NCI-H774 (cell line): ENCODE measurements at places on chromosomes 3 and 15.

DNA sequence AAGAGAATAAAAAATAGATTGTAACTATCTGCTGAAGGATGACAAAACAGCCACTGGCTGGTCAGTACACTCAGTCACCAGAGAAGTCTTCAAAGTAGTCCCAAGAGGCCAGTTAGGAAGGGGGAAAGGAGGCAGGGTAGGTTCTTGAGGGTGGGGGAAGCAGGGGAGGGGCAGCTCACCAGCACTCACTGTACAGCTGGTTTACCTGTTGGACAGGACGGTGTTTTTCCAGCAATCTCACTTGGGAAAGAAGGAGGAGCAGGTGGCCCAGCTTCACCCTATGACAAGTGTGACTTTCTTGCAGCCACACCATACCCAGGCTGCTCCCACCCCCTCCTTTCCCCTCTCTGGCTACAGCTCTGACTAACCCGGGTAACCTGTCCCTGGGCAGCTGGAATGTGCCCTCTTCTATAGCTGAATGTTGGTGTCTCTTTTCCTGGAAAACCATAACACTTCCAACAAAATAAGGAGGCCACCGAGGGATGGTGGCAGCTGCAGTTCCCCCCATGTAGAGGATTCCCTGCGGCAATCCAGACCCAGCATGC, 203.4 kb upstream of the NSMCE3 start:
- DNase-seq = no peak

- DNase-seq = no peak
Observed at GRCh38 chr15:89165677-89166076, 55.7 kb downstream of the RLBP1 start.

DNA sequence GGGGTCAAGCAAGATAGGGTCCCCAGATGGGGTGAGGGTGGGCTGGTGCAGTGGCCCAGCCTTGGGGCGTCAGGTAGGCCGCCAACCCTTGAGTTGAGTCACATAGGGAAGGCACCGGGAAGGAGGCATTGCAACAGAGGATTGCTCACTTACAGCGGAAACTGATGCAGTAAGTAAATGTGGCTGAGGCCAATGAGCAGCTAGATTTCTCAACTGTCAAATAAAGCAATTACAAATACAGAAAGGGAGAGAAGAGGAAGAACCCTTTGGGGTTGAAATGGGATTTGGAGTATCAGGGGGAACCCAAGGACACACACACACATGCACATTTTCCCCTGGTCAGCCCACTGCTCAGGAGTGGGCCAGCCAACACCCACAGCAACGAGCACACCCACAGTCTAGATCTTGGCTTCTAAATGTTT, 44.0 kb downstream of the CHSY1 start:
- no peak for DNase-seq

DNA sequence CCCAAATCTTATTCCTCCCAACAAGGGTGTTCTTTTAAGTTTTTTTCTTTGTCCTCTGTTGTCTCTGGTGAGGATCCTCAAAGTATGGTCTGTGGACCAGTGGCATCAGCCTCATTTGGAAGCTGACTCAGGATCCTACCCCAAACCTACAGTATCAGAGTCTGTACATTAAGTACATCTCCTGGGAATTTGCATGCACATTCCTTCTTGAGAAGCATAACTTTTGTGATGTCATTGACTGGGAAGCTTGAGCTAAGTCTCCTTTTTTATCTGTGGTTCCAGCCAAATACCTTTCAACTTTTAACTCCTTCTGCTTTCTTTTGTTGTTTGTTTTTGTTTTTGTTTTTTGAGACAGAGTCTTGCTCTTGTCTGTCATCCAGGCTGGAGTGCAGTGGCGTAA, 40.5 kb downstream of the ARMC8 start:
- no peak for DNase-seq

DNA sequence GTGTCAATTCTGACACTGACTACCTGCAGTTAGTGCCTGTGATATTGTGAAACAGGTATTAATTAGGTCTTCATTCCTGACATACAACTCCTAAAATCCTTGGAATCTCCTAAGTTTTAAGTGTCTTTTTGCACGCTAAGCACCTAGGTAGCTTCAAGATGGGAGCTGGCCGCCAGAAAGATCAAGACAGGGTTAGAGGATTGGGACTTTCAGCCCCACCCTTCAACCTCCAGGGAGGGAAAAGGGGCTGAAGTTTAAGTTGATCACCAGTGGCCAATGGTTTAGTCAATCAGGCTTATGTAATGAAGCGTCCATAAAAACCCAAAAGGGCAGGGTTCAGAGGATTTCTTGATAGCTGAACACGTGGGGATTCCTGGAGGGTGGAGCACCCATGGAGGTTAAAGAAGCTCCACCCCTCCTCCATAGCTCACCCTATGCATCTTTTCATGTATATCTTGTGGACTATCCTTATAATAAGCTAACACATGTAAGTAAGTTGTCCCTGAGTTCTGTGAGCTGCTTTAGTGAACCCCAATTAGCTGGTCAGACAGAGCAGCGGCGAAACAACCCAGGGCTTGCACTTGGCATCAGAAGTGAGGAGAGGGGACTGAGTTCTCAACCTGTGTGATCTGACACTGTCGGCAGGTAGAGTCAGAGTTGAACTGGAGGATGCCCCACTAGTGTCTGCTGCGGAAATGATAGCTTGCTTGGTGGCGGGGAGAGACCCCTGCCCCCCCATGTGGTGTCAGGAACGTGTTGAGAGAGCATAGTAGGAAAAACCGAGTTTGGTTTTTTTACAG, 12.8 kb upstream of the SRP14 start:
- DNase-seq = no peak

- DNase-seq = no peak
Observed at GRCh38 chr3:13495351-13495813, 15.3 kb downstream of the HDAC11 start.

GRCh38 chr3:85835857-85836440, 877.2 kb downstream of the CADM2 start:
- no peak for DNase-seq

DNA sequence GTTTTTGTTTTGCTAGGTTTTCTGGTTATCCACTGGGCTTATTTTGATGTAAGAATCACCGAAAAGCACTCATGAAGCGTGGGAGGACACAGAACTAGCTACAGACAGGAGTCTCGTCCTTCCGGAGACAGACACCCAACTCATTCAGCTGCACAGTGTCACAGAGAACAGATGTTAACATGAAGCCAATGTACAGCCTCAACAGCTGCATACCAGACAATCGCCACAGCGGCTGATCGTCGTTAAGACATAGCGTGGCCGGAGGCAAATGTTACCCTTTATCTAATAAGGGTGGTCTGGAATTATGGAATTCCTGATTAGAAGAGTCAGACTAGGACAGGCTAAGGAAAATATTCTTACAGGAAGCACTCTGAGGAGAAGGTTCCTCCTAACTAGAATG, 1.1 kb upstream of the PYGO1 start:
- no peak for DNase-seq

DNA sequence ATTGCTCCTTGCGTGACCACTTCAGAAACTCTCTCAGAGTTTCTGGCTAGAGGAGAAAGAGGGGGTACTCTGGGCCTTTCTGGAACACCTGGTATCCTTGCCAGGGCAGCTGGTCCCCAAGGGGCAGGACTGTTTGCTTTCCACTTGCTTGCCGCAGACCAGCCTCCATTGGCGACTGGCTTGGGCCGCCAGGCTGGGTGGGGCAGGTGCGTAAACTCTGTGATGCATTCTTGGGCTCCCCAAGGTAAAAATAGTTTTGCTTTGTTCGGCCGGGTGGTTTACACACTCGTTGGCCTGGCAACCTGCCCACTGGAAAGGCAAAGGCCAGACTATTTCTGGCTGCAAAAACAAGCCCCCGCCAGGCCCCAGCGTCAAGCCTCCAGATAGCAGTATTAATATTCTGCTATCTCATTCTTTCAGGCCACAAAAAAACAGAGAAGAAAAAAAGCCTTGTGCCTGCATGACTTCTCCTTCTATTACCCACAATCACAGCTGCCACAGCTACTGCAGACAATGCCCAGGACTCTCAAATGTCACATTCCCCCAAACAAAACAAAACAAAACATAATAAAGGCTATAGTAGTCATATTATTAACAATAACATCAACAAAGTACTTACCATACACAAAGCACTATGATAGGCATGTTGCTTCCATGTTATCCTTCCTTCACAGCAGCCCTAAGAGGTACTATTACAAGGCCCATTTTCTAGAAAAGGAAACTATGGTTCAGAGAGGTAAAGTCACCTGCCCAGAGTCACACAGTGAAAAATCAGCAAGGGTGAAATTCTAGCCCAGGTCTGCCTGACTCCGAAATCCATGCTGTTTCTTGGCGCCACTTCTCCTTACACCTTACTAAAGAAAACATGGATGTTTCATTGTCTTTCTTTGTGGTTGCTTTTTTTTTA, 14.0 kb upstream of the SSUH2 start:
- peak; percentile 44 for DNase-seq

DNA sequence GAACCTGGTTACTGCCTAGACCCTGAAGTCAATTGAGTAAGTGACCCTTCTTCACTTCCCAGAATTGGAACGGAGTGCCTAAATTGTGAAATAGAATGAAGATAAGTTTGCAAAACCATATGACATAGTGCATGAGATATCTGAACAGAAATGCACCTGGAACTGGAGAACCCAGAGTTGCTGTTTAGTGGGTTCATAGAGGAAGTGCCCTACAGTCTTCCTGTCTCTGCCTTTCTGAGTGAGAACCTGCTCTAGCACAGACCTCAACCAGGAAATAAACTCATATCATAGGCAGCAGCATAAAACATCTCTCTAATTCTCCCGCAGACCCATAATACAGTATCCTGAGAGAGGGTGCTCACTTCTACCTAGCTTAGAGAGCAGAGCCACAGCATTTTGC, 82.9 kb downstream of the EOMES start:
- DNase-seq = no peak
